ENCODE measurements at places on chromosomes 12 and 14.

DNA sequence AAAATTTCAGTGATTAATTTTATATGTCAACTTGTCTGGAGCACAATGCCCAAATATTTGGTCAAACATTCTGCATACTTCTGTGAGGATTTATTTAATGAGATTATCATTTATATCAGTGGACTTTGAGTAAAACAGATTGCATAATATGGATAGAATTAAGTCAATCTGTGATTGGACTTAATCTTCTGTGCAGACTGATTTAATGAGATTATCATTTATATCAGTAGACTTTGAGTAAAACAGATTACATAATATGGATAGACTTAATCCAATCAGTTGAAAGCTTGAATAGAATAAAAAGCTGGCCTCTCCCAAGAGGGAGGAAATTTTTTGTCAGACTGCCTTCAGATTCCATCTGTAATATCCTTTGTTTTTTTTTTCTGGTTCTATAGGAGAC is 1413.2 kb downstream of the LRFN5 start:
- DNase-seq: no peak

DNA sequence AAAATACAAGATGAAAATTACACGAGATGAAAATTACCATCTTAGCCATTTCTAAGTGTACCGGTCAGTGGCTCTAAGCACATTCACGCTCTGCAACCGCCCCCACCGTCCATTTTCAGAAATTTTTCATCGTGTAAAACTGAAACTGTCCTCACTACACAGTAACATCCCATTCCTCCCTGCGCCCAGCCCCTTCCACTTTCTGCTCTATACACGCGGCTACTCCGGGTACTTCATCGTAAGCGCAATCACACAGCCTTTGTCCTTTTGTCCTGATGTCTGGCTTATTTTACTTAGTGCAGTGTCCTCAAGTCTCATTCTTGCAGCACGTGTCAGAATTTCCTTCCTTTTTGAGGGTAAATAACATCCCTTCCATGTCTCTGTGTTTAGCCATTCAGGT is 3.6 kb upstream of the GPR132 start:
- no peak for DNase-seq

GRCh38 chr14:100740196-100740825 is 13.6 kb downstream of the DLK1 start:
- no peak for DNase-seq

DNA sequence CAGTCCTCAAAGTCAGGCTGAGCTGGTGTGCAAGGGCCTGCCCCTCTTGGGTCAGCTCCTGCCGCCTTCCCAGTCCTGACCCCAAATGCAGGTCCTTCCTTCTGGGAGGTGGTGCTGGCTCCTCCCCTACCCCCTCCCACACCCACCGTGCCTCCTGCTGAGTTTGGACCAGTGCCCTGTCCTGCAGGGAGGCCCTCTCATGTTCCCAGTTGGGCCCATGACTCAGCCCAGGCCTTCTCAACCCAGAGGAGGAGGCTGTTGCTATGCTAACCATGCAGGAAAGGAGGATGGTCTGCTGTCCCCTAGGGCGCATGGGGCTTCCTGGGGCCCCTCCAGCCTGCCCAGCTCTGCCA is 4.4 kb downstream of the ZBTB42 start:
- peak; percentile 61 for DNase-seq

GRCh38 chr12:4119157-4119761 is 154.3 kb upstream of the CCND2 start:
- DNase-seq: no peak

DNA sequence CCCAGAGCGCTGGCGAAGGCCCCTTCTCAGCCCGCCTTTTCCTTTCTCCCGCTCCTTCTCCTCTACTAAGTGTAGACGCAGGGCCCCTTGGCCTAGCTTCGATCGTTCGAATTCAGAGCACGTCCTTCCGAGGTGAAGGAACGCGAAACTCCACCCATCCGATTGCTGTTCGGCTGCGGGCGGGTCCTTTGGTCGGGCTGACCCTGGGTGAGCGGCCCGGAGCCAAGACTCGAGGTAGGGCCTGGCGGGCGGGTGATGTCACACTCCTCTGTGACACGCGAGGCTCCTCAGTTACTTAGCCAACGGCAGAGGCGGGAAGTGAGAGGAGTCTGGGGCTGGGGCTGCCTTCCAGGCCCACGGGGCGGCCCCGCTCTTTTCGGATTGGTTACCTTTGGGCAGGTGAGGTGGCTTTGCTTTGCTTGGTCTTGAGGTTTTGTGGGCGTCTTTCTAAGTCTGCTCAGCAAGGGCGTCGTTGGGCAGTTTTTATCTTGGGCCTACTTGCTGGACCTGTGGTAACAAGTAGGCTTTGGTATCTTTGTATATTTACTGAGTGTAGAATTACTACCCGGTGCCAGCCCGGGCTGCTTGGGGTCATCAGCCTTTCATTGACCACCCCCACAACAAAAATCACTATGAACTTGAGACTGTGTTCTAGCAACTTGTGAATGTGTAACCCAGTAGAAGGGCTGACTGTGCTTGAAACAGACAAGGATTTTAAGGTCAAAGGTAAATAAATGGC is 694 bp downstream of the TMBIM6 start:
- DNase-seq: peak; percentile 97

DNA sequence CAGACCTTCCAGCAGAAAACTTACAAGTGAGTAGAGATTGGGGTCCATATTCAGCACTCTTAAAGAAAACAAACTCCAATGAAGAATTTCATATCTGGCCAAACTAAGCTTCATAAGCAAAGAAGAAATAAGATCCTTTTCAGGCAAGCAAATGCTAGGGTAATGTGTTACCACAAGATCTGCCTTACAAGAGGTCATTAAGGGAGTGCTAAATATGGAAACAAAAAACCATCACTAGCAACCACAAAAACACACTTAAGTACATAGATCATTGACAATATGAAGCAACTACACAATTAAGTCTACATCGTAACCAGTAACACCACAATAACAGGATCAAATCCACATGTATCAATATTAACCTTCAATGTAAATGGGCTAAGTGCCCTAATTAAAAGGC is 47.1 kb upstream of the CLEC14A start:
- no peak for DNase-seq

DNA sequence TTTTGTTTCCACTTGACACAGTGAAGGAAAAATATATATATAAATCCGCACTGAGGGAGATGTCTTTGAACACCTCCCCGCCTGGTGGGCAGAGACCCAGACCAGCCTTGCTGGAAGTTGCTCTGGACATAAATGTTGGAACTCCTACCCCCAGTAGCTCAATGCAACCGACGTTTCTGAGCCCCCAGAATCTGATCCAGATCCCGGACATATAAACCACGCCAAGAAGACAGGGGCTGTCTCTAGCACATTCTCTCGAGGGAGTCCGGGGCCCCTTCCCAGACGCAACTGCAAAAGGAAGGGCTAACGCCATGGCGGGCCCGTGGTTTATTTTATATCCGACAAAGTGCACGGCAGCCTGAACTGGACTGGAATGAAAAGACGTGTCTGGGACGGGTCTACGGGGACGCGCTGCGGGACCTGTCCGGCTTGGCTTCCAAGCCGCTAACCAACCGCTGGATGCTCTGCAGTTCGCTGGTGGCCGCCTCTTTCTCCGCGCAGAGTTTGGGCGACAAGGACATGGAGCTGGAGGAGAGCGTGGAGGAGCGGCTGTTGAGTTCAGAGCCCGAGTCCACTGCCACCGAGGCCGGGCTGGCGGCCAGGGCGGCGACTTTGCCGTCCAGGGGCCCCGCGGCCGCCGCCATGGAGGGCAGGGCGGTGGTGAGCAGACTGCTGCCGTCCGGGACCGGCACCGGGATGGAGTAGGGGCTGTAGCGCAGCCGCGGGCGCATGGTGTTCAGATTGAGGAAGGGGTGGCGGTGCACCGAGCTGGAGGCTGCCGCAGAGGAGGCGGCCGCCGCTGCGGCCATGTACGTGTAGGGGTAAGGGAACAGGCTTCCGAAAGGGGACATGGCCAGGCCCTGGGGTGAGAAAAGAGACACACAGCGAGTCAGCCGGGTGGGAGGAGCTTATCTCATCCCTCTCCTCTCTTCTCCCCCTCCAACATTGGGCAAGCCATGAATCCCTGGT is 12.2 kb downstream of the TBX3 start:
- DNase-seq: no peak

DNA sequence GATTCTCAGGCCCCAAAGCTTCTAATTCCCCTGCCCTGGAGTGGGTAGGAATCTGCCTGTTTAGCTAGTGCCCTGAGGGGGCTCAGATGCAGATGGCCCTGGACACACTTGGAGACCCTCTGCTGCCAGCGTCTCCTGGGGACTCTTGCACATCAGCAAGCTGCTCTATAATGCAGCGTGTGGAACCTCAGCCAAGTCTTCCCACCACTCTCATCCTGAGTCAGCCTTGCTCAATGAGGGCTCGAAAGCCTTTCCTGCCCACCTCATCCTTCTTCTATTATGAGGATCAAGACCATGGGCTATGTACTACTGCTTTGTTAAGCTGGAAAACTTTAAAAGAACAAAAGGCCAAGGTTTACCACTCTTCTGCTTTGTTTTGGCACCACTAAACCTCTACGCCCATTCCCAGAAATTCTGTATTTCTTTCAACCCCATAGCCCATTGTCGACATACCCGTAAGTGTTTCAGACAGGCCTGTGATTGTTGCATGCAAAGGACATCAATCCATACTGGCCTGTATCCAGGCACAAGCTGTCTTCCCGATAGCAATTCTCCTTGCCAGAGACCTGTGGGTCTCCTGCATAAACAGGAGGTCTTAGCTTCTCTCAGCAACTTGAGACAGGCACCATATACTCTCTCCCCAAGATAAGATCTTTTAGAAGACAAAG is 246.9 kb downstream of the DPF3 start:
- DNase-seq: no peak

- DNase-seq: no peak
Observed at GRCh38 chr12:68838046-68838886, 30.3 kb downstream of the MDM2 start.

DNA sequence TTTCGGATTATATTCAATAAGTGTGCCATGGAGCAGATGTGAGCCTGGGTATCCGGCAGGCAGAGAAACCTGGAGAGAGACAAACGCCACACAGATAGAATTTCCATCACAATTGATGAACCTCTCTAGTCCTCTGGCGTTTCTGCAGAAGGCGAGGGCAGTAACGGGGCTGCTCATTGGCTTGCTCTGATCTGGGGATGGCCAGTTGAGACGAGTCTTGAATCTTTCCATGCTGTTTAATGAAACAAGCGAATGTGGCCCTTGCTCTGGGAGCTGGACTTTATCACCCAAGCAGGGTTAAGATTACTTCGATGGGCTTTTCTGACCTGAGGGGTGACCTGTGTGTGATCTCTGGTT is 42.4 kb upstream of the CLMN start:
- no peak for DNase-seq

- DNase-seq: no peak
Observed at GRCh38 chr12:123992118-123992825, 19.3 kb downstream of the ZNF664 start.

- no peak for DNase-seq
Observed at GRCh38 chr12:109962398-109962797, 33.8 kb downstream of the GIT2 start.

DNA sequence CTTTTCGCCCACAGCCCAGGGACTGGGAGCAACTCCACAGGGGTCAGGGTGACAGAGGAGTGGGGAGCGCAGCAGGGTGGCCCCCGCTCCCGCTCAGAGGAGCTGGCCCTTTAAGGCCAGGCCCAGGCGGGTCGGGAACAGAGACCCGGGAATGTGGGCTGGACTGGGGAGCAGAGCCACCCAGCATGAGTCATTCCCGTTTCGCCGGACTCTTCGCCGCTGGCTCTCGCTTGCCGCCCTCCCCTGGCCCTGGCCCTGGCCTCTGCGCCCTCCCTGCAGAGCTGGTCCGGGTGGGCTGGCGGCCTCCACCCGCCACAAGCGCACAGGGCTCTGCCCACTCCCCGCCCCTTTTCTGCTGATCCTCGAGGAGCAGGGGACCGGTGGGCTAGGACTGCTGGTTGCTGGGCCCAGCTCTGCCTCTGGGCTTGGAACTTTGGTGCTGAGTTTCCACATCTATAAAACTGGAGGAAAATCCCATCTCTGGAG is 92.8 kb downstream of the NINJ2 start:
- no peak for DNase-seq

- no peak for DNase-seq
Observed at GRCh38 chr14:35915775-35916174, 89.6 kb downstream of the BRMS1L start.

DNA sequence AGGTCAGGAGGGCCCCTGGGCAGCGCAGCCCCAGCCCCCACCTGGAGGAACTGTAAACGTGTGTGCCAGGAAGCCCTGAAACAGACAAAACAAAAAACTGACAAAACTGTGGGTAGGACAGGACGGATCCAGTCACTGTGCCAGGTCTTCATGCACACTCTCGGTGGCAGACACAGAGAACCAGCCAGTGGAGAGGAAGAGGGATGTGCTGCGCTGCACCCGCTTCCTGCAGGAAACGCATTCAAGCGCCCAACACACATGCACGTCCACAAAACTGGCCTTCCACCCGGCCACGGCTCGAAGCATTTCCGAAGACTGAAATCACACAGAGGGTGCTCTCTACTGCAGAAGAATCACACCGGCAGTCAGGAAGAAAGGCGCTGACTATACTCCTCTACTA is 16.9 kb downstream of the BRF1 start:
- DNase-seq: no peak

GRCh38 chr12:114405519-114406271 is at the start of gene TBX5:
TSS of gene TBX5 (minus strand) at chr12:114406144. CDS start at chr12:114403898, 2,246 bp downstream.
- no peak for DNase-seq

GRCh38 chr14:74596741-74597450 is 15.1 kb downstream of the LTBP2 start:
- no peak for DNase-seq

GRCh38 chr14:89862856-89863255 is 91.7 kb downstream of the EFCAB11 start:
- DNase-seq: no peak

DNA sequence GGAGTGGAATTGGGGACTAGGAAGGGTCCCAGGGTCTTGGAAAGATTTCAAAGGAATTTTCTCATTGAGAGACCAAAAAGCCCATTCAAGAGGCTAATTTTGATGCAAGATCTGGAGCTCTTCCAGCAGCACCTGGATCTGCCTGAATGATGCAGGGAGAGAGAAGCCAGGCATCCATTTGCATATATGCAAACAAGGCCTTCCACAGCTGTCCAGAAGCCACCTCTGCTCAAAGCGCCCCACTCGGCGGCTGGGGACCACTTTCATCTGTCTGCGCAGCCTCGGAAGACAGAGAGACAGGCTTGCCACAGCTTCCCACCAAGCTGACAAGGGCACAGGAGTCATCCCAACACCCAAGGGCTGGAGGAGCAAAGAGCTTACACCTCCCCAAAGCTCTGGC is 295.6 kb downstream of the DPF3 start:
- no peak for DNase-seq

DNA sequence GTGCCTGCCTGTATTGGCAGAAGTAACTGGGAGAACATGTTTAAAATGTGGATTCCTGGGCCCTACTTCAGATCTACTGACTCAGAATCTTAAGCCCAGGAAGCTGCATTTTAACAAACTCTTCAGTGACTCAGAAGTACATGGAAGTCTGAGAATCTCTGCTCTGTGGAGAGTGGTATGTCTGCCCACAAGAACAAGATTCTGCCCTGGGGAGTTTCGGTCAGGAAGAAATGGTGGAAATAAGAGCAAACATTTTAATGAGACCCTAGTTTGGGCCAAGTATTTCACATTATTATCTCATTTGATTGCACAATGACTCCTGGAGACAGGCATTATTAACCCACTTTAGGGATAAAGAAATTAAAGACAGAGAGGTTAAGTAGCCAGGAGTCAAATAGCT is 8.2 kb downstream of the ALDH1L2 start:
- DNase-seq: no peak

- peak; percentile 81 for DNase-seq
Observed at GRCh38 chr14:22598896-22599244, 770 bp downstream of the ABHD4 start.

- DNase-seq: no peak
Observed at GRCh38 chr14:101193845-101194372, 290.4 kb upstream of the RTL1 start.
